GM23338 (cell line): ENCODE measurements at places on chromosomes 1 and 21. TPM values are rescaled to one million over a fixed set of nuclear protein-coding genes. Genes with fewer than 3 reads are reported as not detected.
A peak's percentile ranks its signal among the peaks of the same experiment; 100 is the strongest.

- peak; percentile 70 for DNase-seq
These were observed 9.4 kb downstream of the KIRREL1 start for GRCh38 chr1:158002631-158003405.

DNA sequence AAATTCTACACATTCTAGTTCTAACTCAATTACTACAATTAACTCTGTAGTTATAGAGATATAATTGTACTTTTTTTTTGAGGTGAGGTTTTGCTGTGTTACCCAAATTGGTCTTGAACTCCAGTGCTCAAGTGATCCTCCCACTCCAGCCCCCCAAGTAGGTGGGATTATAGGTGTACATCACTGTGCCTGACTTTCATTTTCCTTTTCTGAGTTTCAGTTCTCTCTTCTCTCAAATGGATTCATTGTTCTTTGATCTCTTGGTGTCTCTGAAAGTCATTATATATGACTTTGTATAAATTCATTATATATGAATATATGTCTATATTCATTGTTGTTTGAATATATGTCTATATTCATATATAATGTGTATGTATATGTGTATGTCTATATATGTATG, 74.0 kb upstream of the GALNT2 start:
- no peak for DNase-seq

GRCh38 chr1:153976819-153977249, 640 bp downstream of the JTB start:
- DNase-seq = peak; percentile 35

The GRIK3 gene
- total RNA-seq = 2.8 and 2.9 TPM in 2 replicates

The SYCP1 gene
- 0.24 and 0.50 TPM in 2 replicates for total RNA-seq
